Activated naive CD4-positive, alpha-beta T cell treated with anti-CD3 and anti-CD28 coated beads for 36 hours (primary cell): ENCODE measurements at places on chromosomes 3 and 15. TPM values are rescaled to one million over a fixed set of nuclear protein-coding genes. Genes with fewer than 3 reads are reported as not detected.
A peak's percentile ranks its signal among the peaks of the same experiment; 100 is the strongest.

The DISP2 gene
- total RNA-seq = not detected

DNA sequence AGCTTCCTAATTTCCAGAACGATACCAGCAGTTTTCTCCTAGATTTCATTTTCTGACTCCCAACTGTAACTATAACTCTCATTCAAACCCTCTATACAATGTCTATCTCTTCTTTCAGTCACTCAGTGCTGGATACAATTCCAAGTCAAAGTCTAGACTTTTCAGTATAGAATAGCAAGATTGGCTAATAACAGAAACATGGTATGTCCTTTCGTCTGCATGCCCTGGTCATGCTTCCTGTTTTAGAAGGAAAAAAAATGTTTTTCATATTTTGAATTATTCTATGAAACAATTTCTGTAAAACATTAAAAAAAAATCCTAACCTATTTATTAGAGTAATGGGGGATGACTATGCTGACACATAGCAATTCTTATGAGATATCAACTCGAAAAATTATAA, 180.0 kb downstream of the KCNAB1 start:
- H3K4me3 ChIP-seq = no peak overlapping the region
- H3K36me3 ChIP-seq = no peaks in the 10 kb centered on the region
- H3K4me1 ChIP-seq = no peaks in the 10 kb centered on the region
- H3K27ac ChIP-seq = no peak overlapping the region
- DNase-seq = no peak

The PSMA4 gene
- 310 TPM for total RNA-seq

The TMEM212 gene
- not detected for total RNA-seq

DNA sequence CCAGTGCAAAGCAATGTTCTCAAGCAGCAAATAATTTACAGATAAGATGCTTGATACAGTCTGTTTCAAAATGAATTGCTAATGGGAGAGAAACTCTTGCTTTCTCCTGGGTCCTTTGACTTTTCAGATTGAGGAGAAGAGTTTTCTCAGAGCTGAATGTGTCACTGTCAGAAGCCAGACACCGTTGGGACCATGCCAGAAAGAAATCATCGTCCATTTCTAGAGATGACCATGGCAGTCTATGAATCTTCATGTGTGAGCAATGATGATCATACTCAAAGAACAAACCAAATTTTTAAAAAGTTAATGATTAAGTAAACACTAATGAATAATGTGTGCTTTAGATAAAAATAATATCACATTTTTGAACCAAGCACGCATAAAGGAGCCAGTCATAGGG, 77.6 kb downstream of the ZNF385D start:
- no peak for DNase-seq
- H3K4me1 ChIP-seq = no peaks in the 10 kb centered on the region
- no peak overlapping the region for H3K27ac ChIP-seq
- H3K36me3 ChIP-seq = no peaks in the 10 kb centered on the region

GRCh38 chr3:143674100-143674968, 173.9 kb downstream of the SLC9A9 start:
- peaks cover 10% of the 10 kb centered on the region for H3K4me1 ChIP-seq
- DNase-seq = peak; percentile 89
- no peak overlapping the region for H3K27ac ChIP-seq

GRCh38 chr3:168612671-168613070, 516.9 kb upstream of the GOLIM4 start:
- DNase-seq = no peak
- H3K27ac ChIP-seq = no peak overlapping the region
- no peaks in the 10 kb centered on the region for H3K4me1 ChIP-seq
- H3K4me3 ChIP-seq = no peak overlapping the region

DNA sequence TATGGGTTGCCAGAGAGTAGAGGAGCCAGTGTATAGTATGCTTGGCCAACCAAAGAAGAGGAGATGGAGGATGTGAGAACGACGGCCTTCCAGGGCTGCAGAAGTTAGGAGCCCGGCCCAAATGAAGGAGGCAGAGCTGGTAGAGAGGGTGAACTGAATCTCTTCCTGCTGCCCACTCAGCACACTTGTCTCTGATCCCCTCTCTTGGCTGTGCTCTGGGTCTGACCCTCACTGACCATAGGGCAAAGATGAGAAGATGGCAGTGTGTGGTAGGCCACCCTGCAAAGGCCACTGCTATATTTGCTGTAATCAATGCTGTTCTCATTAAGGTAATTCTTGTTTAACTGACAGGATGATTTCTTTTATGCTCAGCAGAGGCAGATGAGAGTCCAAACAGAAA, 256.0 kb downstream of the OCA2 start:
- DNase-seq = no peak
- no peak overlapping the region for H3K4me3 ChIP-seq
- no peaks in the 10 kb centered on the region for H3K36me3 ChIP-seq
- H3K27me3 ChIP-seq = peaks cover under 1% of the 10 kb centered on the region

GRCh38 chr15:35460616-35461015, 85.3 kb downstream of the DPH6 start:
- no peak overlapping the region for H3K4me3 ChIP-seq
- H3K27me3 ChIP-seq = no peaks in the 10 kb centered on the region
- no peak for DNase-seq
- H3K36me3 ChIP-seq = peaks cover 8% of the 10 kb centered on the region

The ZPLD1 gene
- not detected for total RNA-seq

DNA sequence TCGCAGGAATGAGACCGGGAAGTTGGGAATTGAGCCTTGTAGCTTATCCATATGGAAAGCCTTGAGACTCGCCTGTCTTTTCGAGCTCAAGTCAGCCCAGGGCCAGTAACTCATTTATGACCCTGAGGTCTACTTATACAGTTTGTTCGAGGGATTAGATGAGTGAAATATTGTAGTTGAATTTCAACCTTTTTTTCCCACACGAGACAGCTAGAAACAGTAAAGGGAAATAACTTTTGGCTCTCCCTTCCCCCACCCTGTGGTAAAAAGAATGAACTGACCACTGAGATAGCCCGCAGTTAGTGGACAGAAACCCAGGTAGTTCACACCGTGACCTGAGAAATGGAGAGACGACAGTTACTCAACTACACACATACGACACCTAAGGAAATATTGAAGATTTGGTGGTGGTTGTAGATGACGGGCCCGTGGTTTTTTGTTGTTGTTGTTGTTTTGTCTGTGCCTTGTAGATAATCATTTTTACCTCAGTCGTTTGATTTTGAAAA, 841 bp downstream of the EIF3J start:
- no peaks in the 10 kb centered on the region for H3K27me3 ChIP-seq
- DNase-seq = peak; percentile 22
- H3K27ac ChIP-seq = peak overlapping the region; percentile 83
- H3K36me3 ChIP-seq = peaks cover 35% of the 10 kb centered on the region
- peak overlapping the region; percentile 84 for H3K4me3 ChIP-seq

The CLDN18 gene
- not detected for total RNA-seq
